ENCODE measurements at places on chromosomes 11 and 22.

DNA sequence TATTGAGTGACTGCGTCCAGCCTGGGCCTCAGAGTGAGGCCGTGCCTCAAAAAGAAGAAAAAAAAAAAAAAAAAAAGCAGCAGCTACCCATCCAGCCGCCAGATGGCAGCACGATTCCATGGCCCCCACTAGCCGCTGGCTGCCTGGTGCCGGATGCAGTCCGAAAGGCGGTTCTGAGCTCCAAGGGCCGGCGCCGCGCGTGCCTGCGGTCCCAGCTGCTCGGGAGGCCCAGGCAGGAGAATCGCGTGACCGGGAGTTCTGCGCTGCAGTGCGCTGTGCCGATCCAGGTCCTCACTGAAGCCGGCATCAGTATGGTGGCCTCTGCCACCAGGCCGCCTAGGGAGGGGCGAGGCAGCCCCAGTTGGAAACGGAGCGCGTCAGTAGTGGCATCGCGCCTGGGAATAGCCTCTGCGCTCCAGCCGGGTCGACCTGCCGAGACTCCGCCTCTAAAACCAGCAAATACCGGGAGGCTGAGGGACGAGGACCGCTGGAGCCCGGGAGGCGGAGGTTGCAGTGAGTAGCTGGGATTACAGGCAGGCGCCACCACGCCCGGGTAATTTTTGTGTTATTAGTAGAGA lies 19.3 kb downstream of the SCARF2 start:
- DNase-seq, result peak; percentile 78

- DNase-seq, result no peak
Measured at GRCh38 chr11:86641537-86642261, 30.7 kb downstream of the ME3 start.

DNA sequence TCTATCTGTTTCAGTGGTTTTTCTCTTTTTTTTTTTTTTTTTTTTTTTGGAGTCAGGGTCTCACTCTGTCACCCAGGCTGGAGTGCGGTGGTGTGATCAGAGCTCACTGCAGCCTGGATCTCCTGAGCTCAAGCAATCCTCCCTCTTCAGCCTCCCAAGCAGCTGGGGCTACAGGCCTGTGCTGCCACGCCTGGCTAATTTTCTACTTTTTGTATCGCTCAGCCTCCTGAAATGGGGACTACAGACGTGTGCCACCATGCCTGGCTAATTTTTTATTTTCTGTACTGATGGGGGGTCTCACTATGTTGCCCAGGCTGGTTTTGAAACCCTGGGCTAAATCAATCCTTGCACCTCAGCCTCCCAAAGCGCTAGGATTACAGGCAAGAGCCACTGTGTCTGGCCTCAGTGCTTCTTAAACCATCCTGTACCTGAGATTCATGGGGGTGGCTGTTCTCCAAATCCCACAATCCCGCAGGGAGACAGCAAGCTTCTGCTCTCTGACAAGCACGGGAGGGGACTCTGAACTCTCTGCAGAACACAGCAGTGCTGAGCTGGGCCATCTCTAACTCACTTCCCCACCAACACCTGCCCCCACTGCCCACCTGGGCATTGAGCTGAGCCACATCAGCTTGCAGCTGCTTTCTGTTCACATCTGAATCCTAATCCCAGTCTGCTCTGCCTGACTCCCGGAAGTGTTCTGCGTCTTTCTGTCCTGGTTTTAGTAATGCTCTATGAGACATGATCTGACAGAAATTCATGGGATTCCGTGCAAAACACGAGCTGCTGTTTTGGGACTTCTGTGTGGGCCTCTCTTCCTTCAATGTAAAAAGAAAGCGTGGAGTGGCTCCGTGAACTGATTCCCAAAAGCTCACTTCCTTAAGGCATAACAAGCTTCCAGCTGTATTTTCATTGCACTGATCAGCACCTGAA lies 400.0 kb downstream of the LARGE1 start:
- DNase-seq, result no peak

DNA sequence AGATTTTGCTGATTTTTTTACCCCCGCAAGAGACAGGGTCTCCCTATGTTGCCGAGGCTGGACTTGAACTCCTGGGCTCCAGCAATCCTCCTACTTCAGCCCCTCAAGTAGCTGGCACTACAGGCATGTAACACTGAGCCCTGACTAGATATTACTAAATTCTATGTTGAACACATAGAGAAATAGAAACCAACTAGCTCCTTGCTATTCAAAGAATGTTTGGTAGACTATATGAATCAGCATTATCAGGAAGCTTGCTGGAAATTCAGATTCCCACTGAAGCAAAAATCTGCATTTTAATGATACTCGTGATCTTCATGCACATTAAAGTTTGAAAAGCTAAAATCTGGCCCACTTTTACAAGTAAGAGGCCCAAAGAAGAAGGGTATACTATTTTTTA lies 11.9 kb downstream of the TMEM41B start:
- no peak for DNase-seq

- DNase-seq, result no peak
Measured at GRCh38 chr22:43038325-43038724, 23.4 kb upstream of the PACSIN2 start.

DNA sequence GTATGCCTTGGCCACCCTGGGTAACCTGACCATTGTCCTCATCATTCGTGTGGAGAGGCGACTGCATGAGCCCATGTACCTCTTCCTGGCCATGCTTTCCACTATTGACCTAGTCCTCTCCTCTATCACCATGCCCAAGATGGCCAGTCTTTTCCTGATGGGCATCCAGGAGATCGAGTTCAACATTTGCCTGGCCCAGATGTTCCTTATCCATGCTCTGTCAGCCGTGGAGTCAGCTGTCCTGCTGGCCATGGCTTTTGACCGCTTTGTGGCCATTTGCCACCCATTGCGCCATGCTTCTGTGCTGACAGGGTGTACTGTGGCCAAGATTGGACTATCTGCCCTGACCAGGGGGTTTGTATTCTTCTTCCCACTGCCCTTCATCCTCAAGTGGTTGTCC lies 2.7 kb downstream of the OR51D1 start:
- DNase-seq, result no peak

GRCh38 chr11:13834463-13834862 lies 128.1 kb upstream of the SPON1 start:
- no peak for DNase-seq

DNA sequence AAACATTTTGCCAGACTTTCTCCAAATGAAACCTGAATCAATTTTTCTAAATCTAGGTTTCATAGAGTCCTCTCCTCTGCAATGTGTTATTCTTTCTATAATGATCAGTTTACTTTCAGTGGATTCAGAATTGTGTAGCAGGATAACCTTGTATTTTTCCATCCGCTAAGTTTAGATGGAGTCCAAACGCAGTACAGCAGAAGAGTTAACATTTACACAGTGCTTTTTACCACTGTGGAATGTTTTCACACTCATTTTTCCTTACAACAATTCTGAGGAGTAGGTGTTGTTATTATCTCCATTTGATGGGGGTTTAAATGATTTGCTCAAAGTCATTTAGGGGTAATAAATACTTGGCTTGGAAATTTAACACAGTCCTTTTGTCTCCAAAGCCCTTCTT lies 9.6 kb downstream of the RAG1 start:
- no peak for DNase-seq

DNA sequence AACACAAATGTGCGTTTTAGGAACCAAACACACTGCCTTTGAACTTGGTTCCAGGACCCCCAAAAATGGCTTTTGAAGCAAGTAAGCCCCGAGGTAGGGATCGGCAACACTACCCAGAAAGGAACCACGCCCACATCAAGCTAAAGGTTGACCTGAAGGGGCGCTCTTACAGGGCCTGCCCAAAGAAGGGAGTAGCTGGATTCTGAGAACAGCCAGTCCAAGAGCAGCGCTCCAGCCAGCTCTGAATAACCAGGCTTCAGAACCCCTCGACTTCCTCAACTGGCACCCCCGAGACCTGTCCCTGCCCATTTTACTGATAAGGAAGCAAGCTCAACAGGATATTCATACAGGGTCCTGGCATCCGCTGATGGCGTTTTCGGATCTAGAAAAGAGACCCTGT lies 18.9 kb upstream of the MOB2 start:
- DNase-seq, result no peak

- DNase-seq, result no peak
Measured at GRCh38 chr11:61080526-61080925, 21.8 kb upstream of the CD5 start.

- no peak for DNase-seq
Measured at GRCh38 chr11:113262594-113262993, 51.8 kb upstream of the TTC12 start.

DNA sequence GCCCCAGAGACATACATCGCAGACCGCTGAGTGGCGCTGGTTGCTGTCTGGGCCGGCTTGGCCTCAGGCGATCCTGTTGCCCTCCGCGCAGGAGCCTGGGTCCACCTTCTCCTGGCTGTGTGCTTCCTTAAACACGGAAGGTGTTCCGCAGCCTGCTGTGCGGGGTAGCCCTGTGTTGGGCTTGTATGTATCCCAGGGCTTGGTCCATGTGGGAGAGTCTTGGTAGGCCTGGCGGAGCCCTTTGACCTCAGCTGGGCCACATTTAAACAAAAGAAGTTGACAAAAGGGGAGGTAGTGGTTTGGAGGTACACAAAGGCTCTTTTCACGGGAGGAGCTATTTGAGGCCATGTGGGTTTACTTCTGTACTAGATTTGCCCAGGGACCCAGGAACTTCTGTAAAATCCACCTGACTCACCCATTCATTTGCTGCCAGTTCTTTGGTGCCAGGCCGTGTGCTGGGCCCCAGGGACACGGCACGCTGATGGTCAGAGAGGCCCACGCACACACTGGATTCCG lies 11.0 kb upstream of the GRAMD4 start:
- DNase-seq, result no peak

- no peak for DNase-seq
Measured at GRCh38 chr22:28507896-28508295, 171.7 kb downstream of the TTC28 start.

DNA sequence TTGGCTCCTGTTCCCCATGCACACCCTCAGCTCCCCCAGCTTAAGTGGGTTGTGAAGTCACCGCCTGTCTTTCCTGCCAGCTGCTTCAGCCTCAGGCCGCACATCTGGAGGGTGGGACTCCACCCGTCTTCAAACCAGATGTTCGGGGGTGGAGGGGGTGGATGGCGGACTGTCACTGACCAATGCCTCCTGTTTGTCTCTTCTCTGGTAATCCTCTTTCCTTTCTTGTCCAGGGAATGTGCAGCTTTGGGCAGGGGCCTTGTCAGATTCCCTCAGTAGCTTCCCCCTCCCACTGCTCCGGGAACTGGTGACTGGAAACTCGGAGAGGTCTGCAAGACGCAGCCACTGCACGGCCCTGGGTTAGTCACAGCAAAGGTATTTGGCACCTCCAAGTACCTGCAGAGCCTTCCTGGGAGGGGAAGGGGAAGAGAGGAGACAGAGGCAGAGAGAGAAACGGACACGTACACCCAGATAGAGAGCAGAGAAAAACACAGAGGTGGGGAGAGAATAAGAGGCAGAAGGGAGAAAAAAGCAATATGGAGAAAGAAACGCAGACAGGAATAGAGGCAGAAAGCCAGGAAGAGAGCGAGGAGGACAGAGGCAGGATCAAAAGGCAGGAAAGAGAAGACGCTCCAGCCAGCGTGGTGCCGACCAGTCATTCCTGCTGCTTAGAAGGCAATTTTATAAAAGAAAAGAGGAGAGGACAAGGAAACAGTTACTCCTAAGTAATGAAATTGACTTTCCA lies 56.1 kb upstream of the TIMP3 start:
- no peak for DNase-seq

DNA sequence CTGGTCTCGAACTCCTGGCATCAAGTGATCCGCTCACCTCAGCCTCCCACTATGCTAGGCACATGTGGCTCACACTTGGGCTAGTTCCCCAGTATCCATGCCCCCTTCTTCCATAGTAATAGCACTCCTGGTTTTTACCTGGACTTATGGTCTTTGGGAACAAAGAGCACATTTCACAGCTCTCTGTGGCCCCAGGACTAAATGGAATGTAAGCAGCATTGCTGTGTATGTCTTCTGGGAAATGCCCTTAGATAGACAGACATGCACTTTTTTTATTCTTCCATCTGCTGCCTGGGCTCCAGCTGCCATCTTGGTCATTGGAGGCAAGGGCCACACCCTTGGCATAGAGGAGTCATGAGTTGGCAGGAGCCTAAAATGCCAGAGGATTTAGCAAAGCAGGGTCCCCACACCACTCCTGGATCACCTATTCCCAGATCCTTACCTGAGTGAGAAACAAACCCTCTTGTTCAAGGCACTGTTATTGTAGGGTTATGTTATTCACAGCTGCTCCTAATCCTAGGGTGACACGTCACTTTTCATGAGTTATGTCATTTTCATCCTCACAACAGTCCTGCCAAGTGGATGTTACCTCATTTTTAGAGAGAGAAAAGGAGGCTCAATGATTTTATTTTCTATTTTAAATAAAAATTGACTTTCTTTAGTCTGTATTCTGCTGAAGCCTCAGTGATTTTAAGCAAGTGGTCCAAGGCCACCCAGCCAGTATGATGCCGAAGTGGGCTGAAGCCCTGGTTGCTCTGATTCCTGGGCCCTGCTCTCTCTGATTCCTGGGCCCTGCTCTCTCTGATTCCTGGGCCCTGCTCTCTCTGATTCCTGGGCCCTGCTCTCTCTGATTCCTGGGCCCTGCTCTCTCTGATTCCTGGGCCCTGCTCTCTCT lies 15.7 kb upstream of the GDPD5 start:
- DNase-seq, result no peak

GRCh38 chr11:111456859-111457730 lies 55.1 kb downstream of the BTG4 start:
- DNase-seq, result no peak

DNA sequence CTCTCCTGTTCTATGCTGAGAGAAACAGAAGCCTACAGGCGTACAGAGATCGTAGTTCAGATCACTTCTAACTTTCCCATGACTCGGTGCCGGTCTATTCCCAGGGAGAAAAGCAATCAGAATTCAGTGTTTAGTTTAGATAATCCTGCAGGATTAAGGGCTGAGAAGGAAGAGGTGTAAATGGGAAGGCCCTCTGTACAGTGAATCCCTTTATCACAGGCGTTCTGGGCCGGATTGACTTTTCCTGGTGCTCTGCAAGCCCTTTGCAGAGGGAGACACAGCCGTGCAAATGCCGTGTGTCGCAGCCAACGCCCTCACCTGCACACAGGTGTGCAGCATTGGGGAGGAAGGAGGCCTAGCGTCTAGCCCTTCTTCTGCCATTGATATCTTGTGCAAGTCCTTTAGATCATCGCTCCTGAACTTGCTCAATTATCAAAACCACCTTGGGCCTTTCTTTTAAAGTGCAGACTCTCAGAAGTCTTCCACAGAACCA lies 90.6 kb downstream of the DSCAML1 start:
- DNase-seq, result no peak

- DNase-seq, result no peak
Measured at GRCh38 chr11:114167771-114168448, 108.4 kb downstream of the ZBTB16 start.

- DNase-seq, result no peak
Measured at GRCh38 chr11:109808569-109808968, 284.6 kb upstream of the ZC3H12C start.

DNA sequence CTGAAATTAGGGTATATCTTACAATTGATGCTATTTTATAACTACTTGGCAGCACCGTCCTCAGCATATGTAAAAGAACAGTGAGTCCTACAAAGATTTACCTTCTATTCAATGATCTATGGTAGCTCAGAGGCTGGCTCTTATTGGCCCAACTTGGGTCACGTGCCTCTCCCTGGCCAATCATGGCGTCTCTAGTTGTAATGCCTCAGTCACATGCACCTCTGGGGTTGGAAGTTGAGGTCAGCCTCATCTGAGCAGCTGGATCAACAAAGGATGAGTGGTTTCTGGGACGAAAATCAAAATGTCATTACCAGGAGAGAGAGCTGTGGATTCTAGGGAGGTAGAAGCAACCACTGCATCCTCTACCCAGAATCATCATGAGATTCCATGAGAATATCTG lies 22.9 kb upstream of the ASPHD2 start:
- no peak for DNase-seq

GRCh38 chr11:46564459-46564858 lies 29.4 kb downstream of the AMBRA1 start:
- DNase-seq, result no peak
